Cerebellar nuclear complex (tissue), 1 donor: ENCODE measurements at places on chromosomes 1 and 21.

DNA sequence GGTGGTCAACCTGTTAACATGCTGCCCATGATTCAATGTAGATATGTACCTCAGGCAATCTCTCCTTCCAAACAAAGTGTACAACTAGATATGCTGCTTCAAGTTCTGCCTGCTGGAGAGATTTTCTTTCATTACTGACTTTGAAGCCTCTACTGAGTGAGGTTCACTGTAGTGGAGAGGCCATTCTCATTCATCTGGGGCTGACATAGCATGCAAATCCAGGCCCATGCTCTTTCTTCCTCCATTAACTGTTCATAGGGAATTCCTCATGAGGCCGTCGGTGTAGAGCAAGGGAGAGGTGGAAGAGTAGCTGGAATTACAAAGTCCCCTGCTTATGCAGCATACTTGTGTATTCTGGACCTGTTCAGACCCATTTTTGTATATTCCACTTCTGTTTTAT is 38.6 kb downstream of the VANGL2 start:
- no peak for DNase-seq

- no peak for DNase-seq
These were observed 115.3 kb downstream of the RUNX1 start for GRCh38 chr21:34933609-34934335.

DNA sequence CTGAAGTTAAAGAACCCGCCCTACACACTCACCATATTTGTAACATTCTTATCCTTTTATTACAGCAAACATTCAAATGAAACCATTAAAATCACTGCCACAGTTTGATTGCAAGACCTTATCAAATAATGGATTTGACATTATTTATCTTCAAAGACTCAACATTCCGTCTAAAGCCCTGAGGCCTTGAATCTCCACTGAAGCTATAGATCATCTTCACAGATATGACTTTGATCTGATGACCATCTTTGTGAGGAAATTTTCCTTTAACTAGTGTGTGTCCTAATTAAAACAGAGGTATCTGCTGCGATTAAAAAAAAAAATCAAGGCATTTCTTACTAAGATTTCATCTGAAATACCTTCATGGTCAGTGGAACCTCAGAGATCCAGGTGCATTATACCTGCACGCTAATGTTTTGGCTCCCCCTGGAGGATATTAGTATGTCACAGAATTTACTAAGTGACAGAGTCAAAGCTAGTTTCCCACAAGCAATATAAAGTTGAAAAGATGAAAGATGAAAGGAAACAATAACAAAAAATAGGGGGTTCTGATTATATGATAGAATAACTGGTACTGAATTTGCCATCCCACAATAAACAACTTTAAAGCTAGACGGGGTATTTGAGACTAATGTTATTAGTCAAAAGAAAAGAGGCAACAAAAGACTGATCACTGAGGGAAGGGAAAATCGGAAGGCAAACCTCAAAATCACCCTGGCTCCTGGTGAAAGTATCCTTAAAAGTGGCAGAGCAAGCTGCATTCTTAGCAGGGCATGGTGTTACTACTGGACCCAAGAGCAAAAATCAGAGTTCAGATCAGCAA is 923.4 kb downstream of the NCAM2 start:
- DNase-seq = no peak

GRCh38 chr1:3028531-3029282 is 7.4 kb downstream of the ACTRT2 start:
- no peak for DNase-seq

DNA sequence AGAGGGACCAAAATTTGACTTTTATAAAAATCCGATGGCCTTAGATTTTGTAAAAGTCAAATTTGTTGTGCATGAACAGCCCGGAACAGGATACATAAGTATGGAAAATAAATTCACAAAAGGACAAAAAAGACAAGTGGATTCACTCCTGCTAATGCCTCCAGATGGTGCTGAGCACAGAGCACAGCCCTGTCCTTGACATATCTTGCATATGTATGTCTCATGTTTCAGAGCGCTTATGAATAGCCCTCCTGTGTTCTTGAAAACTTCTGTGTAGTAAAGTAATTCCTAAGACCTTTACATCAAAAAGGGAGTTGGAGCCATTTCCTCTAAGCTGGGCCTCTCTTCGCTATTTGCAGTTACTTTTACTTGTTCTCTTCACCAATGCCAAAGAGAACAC is 110.7 kb upstream of the RAB3GAP2 start:
- no peak for DNase-seq

- DNase-seq = no peak
These were observed 42.2 kb upstream of the ATP1A1 start for GRCh38 chr1:116330846-116331245.
